ENCODE measurements at places on chromosomes 1 and 21. TPM values are rescaled to one million over a fixed set of nuclear protein-coding genes. Genes with fewer than 3 reads are reported as not detected.

- DNase-seq = no peak
Observed at GRCh38 chr1:115793162-115793561, 24.6 kb upstream of the CASQ2 start.

DNA sequence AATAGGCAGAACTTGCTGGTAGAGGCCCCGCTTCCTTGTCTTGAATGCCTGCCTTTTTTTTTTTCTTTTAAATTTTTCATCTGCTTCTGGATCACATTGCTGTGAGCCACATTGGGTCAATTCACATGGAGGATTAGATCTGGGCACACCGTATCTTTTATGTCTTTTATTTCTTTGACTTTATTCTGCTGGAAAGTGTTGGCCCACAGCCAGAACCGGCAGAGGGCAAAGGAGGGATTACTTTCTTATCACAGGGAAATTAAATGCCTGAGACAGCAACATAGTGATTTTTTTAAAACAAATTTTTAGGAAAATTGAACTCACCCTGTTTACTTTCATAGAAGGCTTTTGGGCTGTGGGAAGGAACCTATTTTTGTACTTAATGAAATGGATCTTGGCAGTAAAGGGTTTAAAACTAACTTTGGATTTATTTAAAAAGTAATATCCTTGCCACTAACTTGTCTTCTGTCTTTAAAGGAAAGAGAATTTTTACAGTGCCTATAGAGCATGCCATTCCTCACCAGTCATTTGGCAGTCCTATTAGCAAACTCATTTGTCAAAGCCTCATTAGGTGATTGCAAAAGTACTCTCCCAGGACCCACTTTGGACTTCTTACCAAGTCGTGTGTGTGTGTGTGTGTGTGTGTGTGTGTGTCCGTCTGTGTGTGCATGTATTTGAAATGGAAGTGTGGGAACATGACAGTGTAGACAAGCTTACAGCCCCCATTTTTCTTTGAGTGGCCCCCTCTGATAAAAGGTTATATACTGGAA, 68.4 kb downstream of the ST6GALNAC3 start:
- DNase-seq = no peak

DNA sequence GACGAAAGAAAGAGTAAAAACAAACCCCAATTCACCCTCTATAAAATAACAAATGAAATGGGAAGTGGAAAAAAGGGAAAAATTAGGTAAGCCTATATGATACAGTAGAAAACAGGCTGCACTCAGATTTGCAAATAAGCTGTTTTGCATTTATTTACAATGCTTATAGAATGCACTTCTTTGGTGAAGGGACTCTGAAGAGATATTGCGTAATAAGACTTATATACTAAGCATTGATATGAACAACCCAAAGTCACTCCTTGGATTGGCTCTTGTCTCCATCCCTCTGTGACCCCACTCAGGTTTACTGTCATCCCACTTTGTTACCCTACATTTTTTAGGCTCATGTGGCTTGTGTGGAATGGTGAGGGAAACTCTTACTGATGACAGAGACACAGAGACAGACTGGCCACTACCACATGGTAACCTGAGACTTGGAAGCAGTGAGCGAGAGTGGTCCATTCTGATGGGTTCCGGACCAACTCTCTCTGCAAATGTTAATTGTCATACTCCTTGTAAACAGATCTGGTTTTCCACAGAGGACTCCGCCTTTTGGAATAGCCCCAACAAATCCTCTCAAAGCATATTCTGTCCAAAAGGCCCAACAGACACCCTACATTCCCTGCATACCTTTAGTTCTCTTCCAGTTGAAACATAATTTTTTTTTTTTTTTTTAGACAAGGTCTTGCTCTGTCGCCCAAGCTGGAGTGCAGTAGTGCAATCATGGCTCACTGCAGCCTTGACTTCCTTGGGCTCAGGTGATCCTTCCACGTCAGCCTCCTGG, 11.0 kb downstream of the GSTM5 start:
- DNase-seq = peak; percentile 6

- DNase-seq = no peak
Observed at GRCh38 chr1:82030830-82031229, 230.1 kb downstream of the ADGRL2 start.

GRCh38 chr1:29260531-29260930, 24.2 kb downstream of the PTPRU start:
- DNase-seq = no peak

DNA sequence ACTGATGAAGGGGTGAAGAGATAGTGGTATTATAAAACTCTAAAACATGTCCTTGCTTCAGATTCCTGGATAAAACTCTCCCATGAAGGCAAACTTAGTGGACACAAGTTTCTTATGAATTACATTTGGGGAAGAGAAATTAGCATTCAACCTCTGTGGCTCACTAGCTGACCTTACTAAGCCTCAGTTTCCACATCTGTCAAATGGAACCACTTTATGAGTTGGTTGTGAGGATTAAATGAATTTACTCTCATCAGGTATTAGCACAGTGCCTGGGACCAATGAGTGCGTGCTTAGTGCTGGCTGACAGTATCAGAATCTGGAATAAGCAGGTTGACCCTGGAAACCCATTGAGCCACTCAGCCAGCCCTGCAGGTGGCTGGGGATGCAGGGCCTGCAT, 2.6 kb downstream of the CACNA1S start:
- no peak for DNase-seq

DNA sequence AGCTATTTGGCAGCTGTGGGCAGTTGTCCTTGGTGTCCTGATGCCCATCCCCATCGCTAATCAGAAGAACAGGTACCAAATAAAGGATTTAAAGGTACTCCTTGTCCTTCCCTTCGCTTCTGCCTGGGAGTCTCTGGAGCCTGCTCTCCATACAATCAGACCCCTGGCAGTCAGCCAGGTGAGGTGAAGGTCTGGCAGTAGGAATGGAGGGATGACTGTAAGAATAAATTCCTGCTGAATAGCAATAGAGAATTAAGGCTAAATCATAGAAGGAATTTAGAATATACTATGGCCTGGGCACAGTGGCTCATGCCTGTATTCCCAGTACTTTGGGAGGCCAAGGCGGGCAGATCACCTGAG, 9.2 kb downstream of the THBS3 start:
- no peak for DNase-seq

GRCh38 chr1:69787151-69787550, 219.4 kb downstream of the LRRC7 start:
- DNase-seq = no peak

DNA sequence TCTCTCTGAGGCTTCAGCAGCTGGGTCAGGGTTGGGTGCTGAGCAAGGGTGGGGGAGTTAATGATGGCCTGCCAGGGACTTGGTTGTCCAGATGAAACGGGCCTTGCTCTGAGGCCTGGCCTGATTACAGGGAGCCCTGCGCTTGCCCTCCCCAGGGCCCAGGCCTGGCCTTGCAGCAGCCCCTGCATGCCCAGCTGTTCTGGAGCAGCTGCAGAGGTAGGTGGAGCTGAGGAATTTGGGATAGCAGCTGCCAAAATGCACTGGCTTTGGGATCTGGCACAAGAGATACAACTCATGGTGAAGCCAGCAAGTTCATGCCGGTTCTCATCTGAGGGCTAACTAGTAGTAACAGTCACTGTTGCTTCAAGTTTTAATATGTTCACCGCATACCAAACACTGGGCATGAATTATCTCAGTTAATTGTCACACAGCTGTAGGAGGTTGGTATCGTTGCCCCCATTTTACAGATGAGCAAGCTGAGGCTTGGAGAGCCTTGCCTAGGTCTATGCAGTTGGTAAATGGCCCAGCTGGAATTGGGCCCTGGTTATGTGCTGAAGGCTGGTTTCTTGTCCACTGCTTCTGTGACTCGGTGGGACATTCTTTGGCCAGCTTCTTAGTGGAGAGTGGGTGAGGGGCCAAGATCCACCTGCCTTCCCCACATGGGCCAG, 7.3 kb upstream of the SERINC2 start:
- DNase-seq = no peak

- no peak for DNase-seq
Observed at GRCh38 chr1:65440915-65441314, 20.4 kb downstream of the LEPR start.

DNA sequence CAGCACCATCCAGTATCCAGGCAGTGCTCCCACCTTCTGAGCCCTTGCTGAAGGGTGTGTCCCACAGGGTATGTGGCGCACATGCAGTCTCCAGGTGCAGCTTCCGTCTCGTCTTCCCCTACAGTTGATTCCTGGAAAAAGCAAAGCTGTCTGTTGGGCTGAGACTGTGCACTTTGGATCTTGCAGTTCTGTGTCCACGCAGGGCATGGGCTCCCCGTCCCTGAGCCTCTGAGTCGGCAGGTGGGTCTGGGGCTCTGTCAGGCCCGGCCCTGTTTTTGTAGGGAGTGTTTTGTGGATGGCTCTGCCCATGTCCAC, 32.8 kb downstream of the SNAP47 start:
- DNase-seq = no peak

DNA sequence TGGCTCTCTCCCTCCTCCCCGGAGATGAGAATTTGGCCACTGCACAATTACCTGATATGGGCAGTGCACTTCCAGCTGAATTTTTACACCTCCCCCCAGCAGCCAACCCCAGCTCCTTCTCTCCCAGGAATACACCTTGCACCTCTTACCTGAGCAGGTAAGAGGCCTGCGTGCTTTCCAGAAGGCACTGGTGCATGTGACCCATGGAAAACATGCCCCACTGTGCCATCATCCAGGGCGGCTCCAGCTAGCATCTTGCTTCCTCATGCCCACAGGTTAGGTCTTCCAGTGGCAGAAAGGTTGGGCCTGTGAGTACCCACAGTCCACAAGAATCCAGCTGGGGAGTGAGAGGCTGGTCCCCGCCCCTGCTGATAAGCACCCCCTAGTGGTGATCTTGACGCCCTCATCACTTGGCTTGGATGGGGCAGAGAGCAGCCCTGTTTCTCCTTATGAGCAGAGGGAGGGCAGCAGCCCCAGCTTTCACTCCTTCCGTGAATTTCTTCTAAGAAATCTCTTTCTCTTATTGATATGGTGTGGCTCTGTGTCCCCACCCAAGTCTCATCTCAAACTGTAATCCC, 57.8 kb downstream of the EDARADD start:
- DNase-seq = no peak

- DNase-seq = no peak
Observed at GRCh38 chr21:36791180-36791579, 92.3 kb downstream of the SIM2 start.

GRCh38 chr1:219460896-219461815, 151.7 kb downstream of the ZC3H11B start:
- peak; percentile 63 for DNase-seq

- DNase-seq = no peak
Observed at GRCh38 chr1:43986712-43987111, 4.7 kb upstream of the CCDC24 start.

The SYNC gene
- total RNA-seq = 103 TPM

The BATF3 gene
- 1.6 TPM for total RNA-seq

The AIM2 gene
- total RNA-seq = not detected

The IQGAP3 gene
- total RNA-seq = 13.6 TPM

The KANK4 gene
- total RNA-seq = not detected

The ARPC5 gene
- 212 TPM for total RNA-seq

The SMPDL3B gene
- not detected for total RNA-seq

The LCE1A gene
- not detected for total RNA-seq

Data from IMR-90 (cell line).